SK-N-SH treated with all-trans-retinoic acid at 6 μM for 48 hours (cell line): ENCODE measurements at places on chromosomes 4 and X.

DNA sequence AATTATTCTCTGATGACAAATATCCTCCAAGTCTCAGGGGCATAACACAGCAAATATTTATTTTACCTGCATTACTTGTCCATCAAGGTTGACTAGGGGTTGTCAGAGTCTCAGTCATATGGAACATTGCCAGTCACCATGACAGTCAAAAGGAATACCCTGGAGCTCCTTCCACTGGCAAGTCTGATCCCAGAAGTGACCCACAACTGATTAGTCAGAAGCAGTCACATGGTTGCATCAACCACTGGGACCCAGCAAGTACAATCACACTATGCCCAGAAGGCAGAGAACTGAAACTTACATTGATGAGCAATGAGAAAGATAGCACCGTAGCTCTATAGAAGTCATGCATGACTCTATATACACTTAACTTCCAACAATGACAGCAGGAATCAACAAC, 41.9 kb upstream of the SOD3 start:
- ATAC-seq = no peak

DNA sequence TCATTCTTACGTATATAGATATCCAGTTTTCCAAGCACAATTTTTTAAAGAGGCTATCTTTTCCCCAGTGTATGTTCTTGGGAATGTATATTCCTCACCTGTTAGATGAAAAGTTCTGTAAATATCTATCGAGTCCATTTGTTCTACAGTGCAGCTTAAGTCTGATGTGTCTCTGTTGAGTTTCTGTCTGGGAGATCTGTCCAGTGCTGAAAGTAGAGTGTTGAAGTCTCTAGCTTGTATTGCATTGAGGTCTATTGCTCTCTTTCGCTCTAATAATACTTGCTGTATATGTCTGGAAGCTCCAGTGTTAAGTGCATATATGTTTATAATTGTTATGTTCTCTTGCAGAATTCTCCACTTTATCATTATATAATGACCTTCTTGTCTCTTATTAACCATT, 373.1 kb downstream of the PPARGC1A start:
- ATAC-seq = no peak

DNA sequence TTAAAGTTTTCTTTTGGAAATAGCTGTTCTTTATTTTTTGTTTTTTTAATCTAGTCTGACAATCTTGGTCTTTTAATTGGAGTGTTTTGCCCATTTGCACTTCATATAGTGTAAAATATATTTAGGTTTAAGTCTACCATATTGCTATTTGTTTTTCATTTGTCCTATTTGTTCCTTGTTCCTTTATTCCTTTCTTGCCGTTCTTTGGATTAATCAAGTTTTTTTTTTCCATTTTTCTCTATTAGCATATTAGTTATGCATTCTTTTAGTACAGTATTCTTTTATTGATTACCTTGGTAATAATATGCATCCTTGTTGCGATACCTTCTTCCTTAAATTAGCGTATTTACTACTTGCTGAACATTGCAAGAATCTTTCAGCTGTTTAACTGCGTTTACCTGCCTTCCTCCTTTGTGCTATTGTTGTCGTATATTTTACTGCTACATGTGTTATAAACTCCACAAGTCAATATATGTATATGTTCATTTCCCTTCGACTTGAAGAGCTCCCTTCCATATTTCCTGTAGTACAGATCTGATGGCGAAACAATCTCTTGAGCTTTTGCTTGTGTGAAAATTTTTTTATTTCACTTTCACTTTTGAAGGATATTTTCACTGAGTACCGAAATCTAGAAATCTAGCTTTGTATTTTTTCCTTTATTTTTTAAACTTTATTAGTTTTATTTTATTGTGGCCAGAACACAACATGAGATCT, 23.9 kb upstream of the RNF212 start:
- ATAC-seq = no peak

GRCh38 chr4:105858466-105859040, 36.7 kb upstream of the NPNT start:
- no peak for ATAC-seq

DNA sequence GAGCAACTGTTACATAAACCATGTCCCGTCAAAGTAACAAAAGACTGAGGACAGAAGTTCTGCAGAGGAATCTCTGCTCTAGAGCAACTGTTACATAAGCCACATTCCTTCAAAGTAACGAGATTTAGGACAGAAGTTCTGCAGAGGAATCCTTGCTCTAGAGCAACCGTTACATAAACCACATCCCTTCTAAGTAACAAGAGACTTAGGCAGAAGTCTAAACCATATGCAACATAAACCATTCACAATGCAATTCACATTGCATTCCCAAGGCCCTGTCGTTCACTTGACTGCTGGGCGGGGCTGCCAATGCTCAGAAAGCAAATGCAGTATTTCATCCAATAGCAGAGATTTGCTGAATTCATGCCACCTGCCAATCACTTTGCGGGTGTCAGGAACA, 124.4 kb upstream of the PUDP start:
- ATAC-seq = no peak

DNA sequence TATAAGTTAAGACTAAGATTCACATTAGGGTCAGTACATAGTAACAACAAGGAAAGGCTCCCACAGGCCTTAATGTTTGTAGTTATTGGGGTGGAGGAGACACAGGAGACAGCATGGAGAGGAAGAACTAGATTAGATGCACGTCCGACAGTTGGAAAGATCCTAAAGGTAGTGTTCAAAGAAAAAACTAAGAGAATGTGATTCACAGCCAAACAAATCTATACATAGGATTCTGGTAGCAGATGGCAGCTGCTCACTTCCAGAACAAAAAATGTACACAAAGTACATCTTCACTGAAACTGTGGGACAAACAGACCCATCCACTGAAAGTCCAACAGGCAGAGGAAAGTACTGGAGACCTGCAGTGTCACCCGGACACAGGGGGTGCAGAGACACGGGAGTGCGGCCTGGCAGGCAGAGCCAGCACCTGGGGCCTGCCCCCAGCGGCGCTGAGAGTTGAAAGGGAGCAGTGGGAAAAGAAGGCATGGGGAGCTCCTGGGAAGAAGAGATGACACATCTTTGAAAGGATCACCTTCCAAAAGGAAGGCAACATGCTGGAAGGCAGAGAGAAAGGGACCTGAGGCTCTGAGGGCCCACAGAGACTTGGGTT, 40.0 kb downstream of the NELFA start:
- ATAC-seq = no peak

DNA sequence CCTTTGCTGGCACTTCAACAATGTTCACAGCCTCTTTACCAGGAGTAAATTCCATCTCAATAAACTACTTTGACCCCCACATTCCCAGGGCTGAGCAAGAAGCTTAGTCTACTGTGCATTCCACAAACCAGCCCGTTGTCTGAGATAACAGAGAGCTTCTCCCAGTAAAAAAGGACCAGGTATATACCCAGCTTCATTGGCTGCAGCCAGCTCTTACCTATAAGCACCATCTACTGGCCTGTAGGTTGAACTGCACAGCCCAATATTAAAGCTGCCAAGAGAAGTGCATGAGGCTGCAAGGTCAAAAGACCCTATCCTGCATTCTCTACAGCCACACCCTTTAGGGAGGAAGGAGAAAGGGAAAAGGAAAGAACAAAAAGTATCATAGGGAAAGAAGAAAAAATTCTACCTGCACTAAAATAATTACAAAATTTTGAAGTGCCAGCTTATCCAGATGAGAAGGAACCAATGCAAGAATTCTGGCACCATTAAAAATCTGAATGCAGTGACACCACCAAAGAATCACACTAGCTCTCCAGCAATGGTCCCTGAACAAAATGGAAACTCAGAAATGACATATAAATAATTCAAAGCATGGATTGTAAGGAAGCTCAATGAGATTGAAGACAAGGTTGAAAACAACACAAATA, 45.7 kb upstream of the INTU start:
- ATAC-seq = peak; percentile 98

GRCh38 chrX:138759217-138759943, 47.9 kb upstream of the FGF13 start:
- ATAC-seq = no peak

DNA sequence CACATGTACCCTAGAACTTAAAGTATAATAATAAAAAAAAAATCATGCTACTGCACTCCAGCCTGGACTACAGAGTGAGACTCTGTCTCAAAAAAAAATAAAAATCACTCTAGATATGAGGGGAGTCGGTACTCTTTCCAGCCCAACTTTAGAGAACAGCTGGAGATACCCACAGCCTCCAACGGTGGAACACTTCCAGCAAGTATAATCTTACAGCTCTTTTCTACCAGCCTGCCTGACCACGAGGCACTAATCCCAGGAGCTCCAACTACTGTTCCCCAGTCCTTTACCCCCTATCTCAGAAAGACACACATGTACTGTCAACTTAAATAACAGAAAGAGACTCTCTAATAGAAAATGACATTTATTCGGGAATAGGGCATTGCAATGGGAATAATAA, 46.8 kb downstream of the STEEP1 start:
- no peak for ATAC-seq

DNA sequence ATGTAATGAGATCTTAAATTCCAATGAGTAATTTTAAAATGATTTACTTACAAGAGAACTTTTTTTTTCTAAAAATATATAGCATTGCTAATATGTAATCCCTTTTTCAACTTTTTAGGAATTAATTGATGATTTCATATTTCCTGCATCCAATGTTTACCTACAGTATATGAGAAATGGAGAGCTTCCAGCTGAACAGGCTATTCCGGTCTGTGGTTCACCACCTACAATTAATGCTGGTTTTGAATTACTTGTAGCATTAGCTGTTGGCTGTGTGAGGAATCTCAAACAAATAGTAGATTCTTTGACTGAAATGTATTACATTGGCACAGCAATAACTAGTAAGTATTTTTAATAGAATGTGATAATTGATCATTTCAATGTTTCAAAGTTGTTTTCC, 113.2 kb downstream of the USP9X start:
- ATAC-seq = no peak

DNA sequence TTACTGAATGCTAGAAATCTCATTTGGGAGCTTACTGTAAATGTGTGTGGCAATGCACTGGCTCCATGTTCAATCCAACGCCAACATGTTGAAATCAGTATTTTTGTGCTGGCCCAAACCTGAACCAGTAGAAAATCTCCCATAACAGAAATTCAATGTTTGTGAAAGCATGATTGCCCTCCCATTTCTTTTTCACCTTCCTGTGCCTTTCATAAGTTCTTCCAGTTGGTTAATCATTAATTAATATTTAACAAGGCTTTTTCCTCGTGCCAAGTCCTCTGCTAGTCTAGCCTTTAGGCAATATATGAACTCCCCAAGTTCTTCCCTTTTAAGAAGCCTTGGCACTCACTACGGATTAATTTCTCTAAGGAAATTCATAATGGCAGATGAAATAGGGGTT, 1.3 kb upstream of the PLS3 start:
- no peak for ATAC-seq

- no peak for ATAC-seq
Observed at GRCh38 chrX:25337841-25338240, 322.1 kb upstream of the ARX start.

- no peak for ATAC-seq
Observed at GRCh38 chrX:141375011-141375760, 132.9 kb upstream of the SPANXC start.

- peak; percentile 99 for ATAC-seq
Observed at GRCh38 chr4:127632420-127633403, at the start of gene INTU. Gene INTU, plus strand, starts transcription at chr4:127632957. Its CDS starts 78 bp downstream, at chr4:127633035.

GRCh38 chr4:114615435-114615834, 16.8 kb downstream of the UGT8 start:
- ATAC-seq = peak; percentile 21; the same call in 1 of the 3 replicates

- ATAC-seq = peak; percentile 16; the same call in 1 of the 3 replicates
Observed at GRCh38 chrX:39577206-39577984, 520.4 kb downstream of the BCOR start.

- ATAC-seq = no peak
Observed at GRCh38 chr4:150322646-150323045, 244.4 kb downstream of the DCLK2 start.

- ATAC-seq = peak; percentile 57
Observed at GRCh38 chrX:109732017-109732801, 848 bp downstream of the ACSL4 start.

DNA sequence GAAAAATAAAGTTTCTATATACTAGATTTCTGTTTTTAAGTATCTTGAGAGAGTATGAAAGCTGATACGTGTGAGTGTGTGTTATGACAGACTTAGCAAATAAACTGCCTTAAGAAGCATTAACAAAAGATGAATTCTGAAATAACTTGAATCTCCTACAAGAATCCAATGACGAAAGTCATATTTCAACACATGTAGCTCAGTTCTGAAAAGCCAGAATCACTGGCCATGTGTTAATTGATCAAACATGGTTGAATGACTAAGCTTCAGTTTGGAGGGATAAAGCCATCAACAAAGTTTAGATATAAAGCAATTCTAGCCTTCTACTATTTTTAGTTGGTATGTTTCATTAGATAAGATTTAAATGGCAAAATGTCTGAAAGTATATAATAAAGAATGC, 88.5 kb upstream of the ETNPPL start:
- no peak for ATAC-seq

- ATAC-seq = no peak
Observed at GRCh38 chr4:139315221-139315675, 13.0 kb upstream of the NDUFC1 start.

- ATAC-seq = no peak
Observed at GRCh38 chrX:151228935-151229334, 52.6 kb downstream of the GPR50 start.

DNA sequence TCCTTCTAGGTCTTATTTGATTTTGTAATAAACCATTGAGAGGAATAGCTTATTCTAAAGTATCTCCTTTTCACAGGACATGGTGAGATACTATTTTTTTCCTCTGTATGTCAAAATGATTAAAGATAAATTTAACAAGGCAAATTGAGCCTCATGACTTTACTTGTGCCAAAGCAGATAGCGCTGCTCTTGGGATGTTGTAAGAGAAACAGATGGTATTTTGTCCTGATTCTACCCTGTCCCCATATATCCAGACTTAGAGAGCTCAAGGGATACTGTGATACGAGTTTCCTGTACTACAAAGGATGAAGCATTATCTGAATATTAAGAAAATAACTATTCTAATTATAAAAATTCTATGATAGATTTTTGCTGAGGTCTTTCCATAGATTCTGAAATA, 34.0 kb downstream of the EMCN start:
- no peak for ATAC-seq

DNA sequence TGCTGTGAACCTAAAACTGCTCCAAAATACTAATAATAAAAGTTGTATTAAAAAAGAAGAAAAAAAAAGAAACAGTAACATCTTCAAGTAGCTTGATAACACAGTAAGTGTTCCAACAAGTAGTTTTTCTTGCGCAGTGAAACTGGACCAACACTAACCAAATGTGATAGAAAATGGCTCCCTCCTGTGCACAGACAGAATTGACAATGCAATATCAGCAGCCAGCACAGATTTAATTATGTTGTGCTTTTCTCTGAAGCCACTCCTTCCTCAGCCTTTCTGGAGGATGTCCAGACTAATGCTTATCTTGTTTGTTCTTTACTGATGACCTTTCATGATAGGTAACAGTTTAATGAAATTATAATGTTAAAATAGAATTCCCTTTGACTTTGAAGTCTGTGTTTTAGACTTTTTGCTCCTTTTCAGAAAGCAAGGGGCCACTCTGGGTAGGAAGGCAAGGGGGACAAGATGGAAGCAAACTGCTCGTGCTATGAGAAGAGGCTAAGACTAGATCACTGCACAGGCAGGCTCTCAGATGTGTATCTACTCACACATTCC, 147.1 kb upstream of the RPL34 start:
- no peak for ATAC-seq

- ATAC-seq = no peak
Observed at GRCh38 chrX:96376266-96376665, 308.4 kb upstream of the DIAPH2 start.
